ENCODE measurements at places on chromosomes 7 and 10. TPM values are rescaled to one million over a fixed set of nuclear protein-coding genes. Genes with fewer than 3 reads are reported as not detected.

- no peaks in the 10 kb centered on the region for H3K27me3 ChIP-seq
- H3K4me3 ChIP-seq = no peak overlapping the region
- no peaks in the 10 kb centered on the region for H3K36me3 ChIP-seq
- H3K4me1 ChIP-seq = no peaks in the 10 kb centered on the region
These were observed 35.3 kb upstream of the ZNF488 start for GRCh38 chr10:47419421-47419820.

DNA sequence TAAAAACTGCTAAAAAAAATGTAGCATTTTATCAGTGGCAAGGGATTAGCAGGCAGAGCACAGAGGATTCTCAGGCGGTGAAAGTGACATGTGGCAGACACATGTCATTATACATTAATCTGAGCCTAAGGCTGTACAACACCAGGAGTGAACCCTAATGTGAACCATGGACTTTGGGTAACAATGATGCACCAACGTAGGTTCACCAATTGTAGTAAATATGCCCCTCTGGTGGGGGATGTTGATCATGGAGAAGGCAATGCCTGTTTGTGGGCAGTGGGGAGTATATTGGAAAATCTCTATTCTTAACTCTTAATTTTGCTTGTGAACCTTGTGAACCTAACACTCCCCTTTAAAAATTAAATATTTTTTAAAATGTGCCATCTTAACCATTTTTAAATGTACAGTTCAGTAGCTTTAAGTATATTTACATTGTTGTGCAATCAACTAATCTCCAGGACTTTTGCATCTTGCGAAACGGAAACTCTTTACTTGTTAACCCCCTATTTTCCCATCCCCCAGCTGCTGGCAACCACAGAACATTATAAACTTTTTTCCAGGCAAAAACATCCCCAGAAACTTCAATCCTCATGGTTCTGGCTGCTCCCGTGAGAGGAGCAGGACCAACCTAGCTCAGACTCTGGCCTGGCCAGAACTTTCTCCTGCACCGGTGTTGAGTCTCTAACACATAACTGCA is 29.9 kb downstream of the LRRC20 start:
- H3K36me3 ChIP-seq = no peaks in the 10 kb centered on the region
- no peak overlapping the region for H3K4me3 ChIP-seq
- no peak overlapping the region for H3K27ac ChIP-seq
- no peaks in the 10 kb centered on the region for H3K4me1 ChIP-seq
- DNase-seq = no peak

Gene LRCH4
- total RNA-seq = 65.4 TPM

DNA sequence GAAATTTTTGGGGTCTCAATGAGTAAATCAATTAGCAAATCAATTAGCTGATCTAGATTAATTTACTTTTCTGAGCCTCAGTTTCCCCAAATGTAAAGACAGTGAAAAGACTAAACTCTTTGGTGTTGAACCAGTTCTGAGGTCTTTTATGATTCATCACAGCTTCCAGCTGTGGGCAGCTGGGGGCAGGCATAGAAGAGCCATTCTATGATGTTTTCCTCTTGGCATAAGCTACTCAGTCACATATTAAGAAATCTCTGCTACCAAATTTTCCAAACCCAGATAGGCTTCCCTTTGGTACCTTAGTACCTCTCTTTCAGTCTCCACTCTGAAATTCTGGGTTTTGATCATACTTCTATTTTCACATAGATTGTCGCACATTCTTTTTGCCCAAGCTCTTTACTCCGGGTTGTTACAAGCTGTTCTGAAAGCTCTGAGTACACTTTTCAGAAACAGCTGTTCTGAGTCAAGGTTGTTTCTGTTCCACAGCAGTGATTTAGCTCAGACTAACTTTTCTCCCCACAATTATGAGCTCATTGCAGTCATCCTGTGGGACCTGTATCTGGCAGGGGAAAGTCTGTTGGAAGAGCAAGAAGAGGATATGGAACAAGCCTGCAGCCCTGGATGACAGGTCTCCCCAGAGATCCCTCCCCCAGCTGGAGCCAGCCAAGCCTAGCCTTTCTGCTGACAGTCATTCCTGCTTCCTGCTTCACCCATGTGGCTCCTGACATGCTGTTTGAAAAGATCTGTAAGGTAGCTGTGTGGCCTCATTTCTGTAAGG is 599.6 kb upstream of the GHITM start:
- no peak overlapping the region for H3K4me3 ChIP-seq
- H3K4me1 ChIP-seq = no peaks in the 10 kb centered on the region
- no peaks in the 10 kb centered on the region for H3K36me3 ChIP-seq
- no peak for DNase-seq
- no peaks in the 10 kb centered on the region for H3K27me3 ChIP-seq
- no peak overlapping the region for H3K27ac ChIP-seq

- H3K4me1 ChIP-seq = no peaks in the 10 kb centered on the region
- no peaks in the 10 kb centered on the region for H3K27me3 ChIP-seq
- H3K4me3 ChIP-seq = no peak overlapping the region
- no peaks in the 10 kb centered on the region for H3K36me3 ChIP-seq
- DNase-seq = no peak
These were observed 17.1 kb upstream of the ZNF800 start for GRCh38 chr7:127409629-127410028.
